HFFc6 (cell line): ENCODE measurements at places on chromosomes 2 and 18. TPM values are rescaled to one million over a fixed set of nuclear protein-coding genes. Genes with fewer than 3 reads are reported as not detected.
A peak's percentile ranks its signal among the peaks of the same experiment; 100 is the strongest.

DNA sequence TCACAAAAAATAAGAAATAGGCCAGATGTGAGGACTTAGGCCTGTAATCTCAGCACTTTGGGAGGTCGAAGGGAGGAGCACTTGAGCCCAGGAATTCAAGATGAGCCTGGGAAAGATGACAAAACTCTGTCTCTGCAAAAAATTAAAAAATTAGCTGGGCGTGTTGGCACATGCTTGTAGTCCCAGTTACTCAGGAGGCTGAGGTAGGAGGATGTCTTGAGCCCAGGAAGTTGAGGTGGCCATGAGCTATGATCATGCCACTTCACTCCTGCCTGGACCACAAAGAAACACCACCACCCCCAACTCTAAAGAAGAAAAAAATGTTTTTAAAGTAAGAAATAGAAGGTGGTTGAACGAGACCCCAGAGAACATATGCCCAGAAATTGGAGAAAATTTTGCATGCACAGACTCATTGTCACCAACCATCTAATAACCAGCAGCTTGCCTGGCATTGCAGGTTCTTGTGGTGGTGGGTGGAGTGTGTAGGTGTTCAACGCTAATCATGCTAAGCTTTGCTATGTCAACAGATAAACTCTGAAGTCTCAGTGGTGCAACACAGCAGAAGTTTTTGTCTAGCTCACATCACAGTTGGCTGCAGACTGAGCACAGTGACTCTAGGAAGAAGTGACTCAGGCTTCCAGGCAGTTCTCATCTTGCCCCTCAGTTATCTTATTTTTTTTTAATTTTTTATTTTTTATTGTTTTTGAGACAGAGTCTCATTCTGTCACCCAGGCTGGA lies 18.6 kb downstream of the ARL4C start:
- no peak for DNase-seq

DNA sequence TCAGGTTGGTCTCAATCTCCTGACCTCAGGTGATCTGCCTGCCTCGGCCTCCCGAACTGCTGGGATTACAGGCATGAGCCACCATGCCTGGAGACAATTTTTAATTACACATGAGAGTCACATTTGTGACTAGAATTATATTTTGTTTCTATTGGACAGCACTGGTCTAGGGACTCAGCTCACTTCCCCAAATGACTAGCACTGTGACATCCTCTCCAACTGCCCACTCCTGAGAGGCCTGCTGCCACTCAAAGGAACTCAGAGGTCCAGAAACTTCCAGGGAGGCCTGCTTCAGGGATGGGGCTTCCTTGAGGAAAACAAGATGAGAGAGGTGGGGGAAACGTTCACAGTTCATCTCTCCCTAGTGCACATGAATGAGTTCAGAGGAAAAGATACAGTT lies 29.5 kb downstream of the TMEM163 start:
- no peak for DNase-seq

- DNase-seq: peak; percentile 97
Observed at GRCh38 chr2:203782262-203782976, 76.0 kb downstream of the CD28 start.

Gene SLC4A3
- 3.9 to 13.5 TPM (median 9.8 TPM) in 3 replicates for total RNA-seq

Gene CCDC178
- total RNA-seq: not detected in 3 replicates

- peak; percentile 13 for DNase-seq
Observed at GRCh38 chr2:46171996-46172546, 125.1 kb upstream of the EPAS1 start.

DNA sequence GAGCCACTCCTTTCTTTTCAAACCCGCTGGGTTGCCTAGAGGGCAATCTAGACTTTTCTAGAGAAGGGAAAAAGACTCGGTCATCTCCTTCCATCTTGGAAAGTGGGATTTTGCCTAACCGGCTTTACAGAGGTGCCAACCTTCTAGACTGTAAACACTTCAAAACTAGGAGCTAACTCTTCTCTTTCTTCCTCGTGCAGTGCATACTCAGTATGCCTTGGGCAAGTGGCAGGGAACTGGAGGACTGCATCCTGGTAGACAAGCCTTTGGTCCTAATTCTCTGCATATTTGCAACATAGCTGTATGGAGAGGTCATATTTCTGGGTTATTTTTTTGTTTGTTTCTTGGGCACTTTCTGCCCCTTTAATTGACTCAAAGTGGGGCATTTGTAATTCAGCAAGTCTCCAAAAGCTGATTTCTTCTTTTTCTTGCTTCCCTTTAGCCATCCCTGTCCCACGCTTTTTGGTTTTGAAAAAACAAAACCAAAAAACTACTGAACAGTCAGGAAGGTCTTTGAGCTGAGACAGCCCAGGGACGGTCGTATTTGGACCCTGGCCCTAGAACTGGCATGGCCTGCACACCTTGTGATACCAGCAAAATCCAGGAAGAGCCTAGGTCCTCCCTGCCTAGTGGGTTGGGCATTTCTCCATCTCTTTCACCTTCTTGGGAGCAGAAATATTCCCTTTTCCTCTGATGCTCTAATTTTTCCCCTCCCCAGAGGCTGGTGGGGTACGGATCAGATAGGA lies 5.8 kb upstream of the GATA6 start:
- no peak for DNase-seq

GRCh38 chr2:224734949-224735348 lies 18.8 kb upstream of the CCDC195 start:
- DNase-seq: no peak

DNA sequence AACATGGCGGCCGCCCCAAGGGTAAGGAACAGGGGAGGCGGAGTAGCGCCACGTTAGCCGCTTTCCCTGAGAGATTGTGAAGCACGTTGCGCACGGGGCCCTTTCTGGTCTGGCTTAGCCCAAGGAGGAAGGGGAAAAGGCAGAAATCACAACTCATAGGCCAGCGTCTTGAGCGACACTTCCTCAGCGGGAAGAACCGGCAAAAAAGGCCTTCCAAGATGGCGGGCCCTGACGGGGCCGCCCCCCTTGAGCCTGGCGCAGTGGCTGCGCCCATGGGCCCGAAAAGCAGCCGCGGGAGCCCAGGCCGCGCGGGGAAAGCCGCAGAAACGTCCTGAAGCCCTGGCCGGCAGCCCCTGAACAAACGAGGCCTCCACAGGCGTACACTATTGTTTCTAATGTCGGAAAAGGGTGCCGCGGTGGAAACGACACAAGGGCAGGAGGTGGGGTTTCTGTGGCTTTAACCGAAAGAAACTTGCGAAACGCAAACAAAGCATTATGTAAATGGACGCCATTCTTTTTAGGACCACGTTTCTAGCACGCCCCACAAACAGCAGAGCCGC lies 919 bp upstream of the PCBP1 start:
- peak; percentile 68 for DNase-seq

Gene TSN
- 70.8 to 91.2 TPM (median 77.3 TPM) in 3 replicates for total RNA-seq

DNA sequence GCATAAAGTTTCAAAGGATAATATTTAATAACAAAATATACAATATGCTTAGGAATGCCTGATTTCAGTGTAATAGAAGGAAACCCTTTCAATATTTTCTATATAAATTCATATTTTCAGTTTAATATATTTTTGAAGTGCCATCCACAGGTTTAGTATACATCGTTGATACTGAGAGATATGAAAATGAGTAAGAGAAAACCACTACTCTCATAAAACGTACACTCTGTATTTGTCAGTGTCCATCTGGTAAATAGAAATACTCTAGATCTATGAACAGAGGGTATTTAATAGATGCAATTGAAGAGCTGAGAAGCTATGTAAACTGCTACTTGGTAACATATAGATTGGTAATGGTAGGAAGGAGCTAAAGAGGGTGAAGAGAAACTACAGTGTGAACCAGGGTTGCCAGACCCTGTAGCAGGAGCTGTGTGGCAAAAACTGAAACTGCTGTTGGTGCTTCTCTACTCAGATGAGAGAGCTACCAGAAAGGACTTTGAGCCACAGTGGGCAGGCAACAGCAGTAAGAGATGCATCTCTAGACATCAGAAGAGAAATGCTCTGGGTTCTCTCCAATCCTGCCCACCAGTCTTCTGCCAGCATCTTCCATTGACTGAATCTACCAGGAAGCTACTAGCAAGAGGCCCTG lies 187.4 kb downstream of the CCDC102B start:
- DNase-seq: no peak

DNA sequence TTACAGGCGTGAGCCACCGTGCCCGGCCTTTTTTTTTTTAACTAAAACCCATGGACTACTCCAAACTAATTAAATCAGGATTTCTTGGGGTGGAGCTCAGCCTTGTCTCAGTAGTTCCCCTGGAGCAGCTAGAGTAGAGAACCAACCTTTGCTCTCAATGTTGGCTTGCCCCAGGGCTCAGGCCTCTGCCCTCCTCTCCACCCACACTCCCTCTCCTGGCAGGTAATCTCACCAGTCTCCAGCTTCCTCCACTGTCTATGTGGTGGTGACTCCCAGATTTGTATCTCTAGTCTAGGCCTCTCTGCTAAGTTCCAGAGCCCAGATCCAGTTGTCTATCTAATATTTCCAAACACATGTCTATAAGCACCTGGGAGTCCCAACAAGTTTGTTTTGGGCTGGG lies 9.6 kb upstream of the MTA3 start:
- no peak for DNase-seq

DNA sequence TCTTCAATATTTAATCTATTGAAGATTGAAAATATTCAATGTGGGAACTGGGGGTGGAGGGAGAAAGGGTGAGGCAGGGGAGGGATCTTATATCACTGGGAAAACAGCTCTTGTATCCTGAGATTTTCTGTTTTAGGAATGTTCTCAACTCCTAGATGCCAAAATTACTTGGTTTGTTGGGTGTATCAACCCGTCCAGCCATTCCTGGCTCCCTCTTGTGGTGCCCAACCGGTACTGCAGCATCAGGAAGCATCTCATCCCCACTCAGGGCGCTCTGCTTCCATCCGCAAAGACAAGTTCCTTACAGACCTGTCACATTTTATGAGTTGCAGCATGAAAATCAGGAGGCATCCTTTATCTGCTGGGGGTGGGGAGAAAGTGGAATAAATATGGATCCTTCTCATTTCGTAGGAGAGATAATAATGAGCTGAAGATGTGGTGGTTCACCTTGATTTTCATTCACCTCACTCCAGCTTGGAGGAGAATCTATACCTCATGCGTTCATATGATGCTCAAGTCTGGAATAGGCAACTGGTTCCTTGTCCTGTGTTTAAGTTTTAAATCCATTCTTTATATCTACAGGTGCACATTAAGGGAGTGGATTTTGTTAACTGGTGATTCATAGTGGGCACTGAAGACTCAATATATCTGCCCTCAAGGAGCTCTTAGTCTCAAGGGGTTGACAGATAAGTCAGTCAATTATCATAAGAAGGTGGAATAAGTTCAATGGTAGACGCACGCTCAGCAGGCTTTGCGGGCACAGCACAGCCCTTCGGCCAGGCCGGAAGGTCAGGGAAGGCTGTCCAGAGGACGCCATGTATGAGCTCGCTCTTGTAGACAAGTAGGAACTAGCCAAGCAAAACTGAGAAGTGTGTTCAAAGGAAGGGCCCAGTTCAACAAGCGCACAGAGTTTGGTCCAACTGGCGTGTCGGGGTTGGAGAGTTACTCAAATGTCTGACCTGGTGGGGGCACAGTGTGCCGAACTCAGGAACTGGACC lies 127.3 kb downstream of the RNF144A start:
- no peak for DNase-seq

DNA sequence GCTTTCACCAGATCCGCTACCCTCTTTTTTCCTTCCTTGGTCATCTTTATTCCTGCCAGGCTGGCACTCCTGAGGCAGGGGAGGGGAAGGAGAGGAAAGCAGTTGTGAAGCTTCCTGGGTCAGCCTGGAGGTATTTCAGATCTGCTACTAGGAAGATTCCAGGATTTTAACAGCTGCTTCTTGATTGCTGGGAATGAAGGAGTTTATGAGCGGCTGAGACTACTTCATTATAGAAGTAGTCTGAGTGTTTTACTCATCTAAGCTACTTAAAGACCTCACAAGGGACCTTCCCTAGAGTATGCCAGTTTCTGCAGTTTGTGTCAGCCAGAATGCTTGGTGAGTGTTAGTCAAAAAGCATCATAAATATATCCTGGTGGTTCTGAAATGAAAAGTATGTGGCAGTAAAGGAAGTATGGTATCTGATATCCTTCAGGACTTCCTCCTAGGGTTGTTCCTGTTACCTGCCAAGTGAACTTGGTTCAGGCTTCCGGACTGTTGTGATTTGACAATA lies 1.9 kb downstream of the TANC1 start:
- DNase-seq: peak; percentile 34

GRCh38 chr2:99430614-99431291 lies 59.1 kb downstream of the REV1 start:
- peak; percentile 77 for DNase-seq

DNA sequence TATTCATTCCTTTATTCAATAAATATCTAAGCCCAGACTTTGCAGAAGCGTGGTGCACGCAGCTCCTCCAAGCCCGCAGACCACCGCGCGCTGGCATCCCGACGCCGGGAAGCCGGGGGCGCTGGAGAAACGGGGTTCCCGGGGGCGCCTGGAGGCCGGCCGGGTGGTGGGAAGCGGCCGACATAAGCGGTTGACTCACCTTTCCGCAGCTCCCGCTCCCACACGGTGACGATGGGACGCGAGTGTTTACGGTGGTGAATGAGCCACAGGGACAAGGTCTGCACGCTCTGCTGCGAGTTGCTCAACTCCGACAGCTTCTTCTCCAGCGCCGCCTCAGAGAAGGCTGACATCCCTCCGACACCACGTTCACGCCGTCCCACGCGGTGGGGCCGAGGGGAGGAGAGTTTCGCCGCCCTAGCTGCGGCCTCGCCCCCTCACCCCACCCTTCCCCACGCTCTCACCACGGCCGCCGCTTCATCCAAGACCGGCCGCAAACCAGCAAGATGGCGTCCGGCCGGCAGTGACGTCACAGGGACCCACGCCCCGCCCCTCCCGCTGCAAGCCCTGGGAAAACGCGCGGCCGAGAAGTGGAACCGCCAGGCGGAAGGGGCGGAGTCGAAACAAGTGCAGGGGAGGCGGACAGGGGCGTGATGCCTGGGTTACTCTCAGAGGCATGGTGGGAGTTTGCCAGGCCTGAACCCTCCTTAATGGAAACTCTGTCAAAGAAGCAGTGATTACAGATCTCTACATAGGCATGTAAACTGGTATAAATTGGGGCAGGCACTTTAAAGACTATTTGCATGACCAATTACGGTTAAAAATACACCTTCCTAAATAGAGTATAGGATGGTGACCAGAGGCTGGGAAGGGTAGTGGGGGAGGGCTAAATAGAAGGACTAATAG lies at the start of gene RPRD1A:
TSS of gene RPRD1A (minus strand) at position 505 of the 903 bp plus-strand sequence. CDS start at position 350, 155 bp downstream.
- DNase-seq: peak; percentile 89

GRCh38 chr18:21997207-21998143 lies 171.9 kb upstream of the GATA6 start:
- DNase-seq: peak; percentile 10

- no peak for DNase-seq
Observed at GRCh38 chr2:30219886-30220875, 11.2 kb upstream of the LBH start.

DNA sequence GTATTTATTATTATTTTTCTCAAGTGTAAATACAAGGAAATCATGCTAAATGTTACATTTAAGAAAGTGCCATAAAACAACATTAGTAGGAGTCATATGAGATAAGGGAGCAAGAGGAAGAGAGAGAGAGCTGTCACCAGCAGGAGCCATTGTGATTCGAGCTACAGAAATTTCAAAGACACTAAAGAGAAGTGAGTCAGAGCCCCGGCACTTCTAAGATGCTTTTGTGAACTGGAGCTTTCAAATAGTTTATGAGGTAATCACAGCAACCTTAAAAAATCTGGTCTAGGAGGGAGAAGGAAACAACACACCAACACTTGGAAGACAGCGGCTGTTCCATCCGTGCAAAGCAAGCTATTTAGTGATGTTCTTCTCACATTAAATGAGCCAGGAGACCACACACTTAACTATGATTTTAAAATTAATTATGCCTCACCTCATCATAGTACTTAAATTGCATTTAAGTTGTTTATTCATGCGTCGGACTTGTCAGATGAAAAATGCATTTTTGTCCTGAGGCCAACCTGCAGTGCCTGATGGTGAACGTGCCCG lies 382.7 kb upstream of the SALL3 start:
- DNase-seq: peak; percentile 11

Gene CD8B
- total RNA-seq: not detected in 3 replicates
